NCI-H2029 treated with DMSO at 0.1 percent for 48 hours (cell line): ENCODE measurements at places on chromosomes 5 and 9.

DNA sequence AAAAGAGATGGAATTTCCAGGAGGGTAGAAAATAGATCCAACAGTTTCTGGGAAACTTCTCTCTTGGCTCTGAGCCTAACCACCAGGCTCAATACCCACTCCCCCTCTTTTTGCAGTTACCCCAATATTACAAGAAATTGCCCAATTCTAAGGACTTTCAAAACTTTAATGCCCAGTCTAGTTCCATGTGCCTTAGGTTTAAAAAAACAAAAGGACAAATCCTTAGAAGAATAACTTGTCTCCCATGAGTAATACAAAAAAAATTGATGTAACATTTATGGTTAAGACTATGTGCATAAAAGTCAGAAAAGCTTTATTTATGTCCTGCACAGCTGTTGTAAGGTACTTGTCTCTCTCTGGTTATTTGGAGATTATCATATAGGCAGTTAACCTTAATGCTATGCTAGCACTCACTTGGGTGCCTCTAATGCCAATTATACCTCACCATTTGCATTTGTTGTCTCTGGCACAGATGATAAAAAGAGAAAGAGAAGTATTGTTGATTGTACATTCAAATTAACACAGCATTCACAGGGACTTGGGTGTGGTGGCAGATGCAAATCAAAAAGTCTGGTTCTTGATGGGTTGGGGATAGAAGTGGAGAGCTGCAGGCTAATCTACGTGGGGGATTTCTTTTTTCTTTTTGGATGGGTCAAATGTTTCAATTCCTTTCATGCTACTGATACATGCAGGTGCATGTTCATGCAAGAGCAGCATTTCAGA lies 159.4 kb downstream of the PIK3R1 start:
- no peak for DNase-seq

GRCh38 chr9:135344523-135344901 lies 135.1 kb upstream of the PPP1R26 start:
- DNase-seq: no peak

DNA sequence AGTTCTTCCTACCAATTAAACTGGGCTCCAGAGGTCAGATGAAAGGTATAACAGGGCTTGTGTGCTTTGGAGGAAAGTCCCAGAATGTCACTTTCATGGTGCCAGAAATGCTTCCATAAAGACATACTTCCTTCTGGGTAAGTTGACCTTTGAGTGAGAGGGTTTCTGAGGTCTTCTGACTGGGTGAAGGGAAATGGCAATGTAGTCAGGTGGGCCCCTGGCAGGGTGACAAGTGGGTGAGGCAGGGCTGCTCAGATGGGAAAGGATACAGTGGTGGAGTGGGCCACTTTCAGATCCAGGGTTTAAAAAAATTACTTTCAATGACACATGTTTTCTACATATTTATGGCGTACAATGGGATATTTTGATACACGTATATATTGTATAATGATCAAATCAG lies 136.5 kb upstream of the PITX1 start:
- no peak for DNase-seq

DNA sequence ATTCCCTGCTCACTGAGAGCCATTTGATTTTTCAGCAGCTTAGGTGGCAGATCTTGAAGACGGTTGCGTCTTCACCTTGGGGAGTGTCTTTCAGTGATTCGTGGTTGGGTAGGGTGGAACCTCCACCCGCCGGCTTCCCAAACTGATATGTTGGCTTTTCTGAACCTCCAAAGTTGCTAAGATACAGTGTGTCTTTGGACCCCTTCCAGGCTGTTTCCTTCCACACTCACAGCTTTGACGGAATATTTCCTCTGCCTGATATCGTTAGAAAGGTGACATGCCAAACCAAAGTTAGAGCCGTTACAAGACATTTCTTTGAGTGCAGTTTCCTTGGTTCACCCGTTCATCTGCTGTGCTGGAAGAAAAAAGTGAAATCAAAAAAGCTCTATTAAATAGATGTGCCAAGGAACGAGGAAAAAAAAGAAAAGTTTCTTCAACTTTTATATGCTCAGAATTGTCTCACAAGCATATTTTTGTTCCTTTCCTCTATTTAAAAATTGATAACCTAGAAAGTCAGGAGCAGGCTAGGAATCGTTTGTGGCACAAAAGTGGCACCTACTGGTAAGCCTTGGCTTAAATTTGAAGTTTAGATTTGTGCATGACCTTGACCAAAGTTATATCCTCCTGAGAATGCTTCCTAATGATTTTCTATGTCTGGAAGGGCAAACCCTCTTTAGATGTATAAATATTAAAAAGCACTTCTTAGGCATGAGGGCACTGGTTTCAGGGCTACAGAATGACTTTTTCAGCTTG lies 270.7 kb upstream of the WWC1 start:
- DNase-seq: no peak

DNA sequence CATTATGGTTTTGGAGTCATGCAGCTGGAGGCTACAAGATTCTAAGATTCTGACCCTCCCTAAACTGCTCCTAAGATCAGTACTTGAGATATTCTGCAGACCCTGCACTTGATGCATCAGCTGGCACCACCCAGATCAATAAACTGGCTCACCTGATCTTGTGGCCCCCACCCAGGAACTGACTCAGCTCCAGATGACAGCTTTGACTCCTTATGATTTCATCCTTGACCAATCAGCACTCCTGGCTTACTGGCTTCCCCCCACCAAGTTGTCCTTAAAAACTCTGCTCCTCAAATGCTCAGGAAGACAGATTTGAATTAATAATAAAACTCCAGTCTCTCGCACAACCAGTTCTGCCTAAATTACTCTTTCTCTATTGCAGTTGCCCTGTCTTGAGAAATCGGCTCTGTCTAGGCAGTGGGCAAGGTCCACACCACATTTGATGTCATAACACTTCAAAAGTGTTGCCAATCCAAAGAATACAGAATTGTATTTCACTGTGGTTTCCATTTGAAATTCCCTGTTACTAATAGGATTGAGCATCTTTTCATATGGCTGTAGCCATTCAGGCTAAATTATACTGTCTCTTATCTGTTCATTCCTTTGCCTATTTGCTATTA lies 14.8 kb upstream of the SLC30A5 start:
- DNase-seq: no peak

- no peak for DNase-seq
Observed at GRCh38 chr5:56291079-56291643, 58.0 kb upstream of the ANKRD55 start.

GRCh38 chr5:158277276-158277675 lies 418.3 kb upstream of the CLINT1 start:
- DNase-seq: no peak

DNA sequence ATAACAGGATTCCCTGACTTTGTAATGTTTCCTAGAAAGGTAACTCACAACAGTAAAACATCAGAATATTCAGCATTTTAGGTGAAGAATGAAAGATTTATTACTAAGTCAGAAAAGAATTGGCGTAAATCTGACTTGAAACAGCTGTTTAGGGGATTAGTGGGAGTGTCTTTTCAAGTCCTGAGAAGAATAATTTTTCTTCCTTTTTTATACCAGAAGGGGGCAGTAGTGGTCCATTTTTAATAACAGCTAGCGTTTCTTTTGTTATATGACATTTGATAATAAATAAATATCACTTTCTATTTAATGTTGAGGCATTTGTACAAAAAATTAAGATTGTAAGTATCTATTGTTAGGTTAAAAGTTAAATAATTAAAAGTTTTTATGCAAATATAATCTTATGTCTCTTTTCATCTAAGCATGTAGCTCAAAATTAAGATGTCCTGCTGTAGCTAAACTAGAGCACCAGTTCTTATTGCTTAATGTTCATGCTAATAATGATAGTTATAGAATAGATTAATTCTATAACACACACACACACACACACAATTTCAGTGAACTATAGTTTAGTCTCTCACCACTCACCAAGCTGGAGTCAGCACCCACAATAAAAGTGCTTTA lies 258.7 kb upstream of the ARRDC3 start:
- peak; percentile 79 for DNase-seq

GRCh38 chr5:103804711-103805110 lies 242.1 kb upstream of the NUDT12 start:
- no peak for DNase-seq

- no peak for DNase-seq
Observed at GRCh38 chr9:136141682-136142413, 23.2 kb upstream of the TMEM250 start.

DNA sequence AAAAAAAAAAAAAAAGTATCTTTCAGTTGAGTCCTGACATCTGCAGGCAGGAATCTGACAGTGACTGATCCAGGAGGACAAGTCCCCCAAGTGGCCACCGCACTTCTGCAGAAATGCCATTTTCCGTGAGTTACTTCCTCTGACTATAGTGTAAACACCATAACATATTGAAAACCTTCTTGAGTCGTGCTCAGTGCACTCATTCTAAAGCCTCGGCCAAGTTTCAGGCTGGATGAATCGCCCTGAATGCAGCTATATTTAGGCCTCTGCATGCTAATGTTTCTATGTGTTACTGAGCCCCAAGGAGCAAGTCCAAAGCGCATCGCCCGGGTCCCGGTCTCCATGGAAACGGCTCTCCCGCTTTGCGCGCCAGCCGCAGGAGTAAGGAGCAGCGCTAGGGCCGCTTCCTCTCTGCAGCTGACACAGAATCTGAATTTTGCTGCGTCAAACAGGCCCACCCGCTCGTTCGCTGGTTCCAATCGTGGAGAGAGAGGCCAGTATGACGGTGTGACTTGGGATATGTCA lies 335.4 kb downstream of the MSX2 start:
- no peak for DNase-seq

DNA sequence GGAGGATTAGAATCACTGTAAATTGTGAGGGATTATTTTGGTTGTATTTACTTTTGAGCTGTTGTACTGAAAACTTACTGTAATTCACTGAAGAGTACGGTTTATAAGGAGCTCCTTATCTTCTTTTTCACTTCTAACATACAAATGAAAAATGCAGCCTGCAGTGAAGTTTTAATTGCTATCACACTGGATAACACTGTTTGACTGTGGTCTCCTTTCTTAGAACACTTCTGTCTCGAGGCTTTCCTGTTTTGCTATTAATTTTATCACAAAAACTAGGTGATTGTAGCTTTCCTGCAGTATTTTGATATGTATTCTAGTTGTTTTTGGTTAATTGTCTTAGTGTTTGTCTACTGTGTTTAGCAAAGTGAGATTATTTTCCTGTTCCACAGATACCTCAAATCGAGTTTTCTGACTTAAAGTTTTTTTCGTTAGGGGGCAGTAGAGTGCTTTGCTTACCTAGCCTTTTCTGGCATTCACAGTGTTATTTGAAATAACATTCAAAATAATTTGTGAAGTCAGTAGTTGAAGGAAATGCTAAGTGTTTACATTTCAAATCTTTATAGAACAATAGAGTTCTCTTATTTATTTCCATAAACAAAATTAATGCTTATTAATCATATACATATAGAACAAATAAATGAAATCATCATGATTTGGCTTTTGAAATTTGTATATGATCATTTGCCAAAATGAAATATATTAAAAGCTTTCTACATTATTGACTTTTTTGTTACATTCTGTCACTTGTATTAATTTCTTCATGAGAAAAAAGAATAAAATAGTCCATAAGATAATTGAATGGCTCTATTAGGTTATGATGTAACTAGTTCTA lies 52.9 kb downstream of the COMMD10 start:
- peak; percentile 44 for DNase-seq

GRCh38 chr5:134576386-134577021 lies 51.0 kb downstream of the JADE2 start:
- DNase-seq: no peak

DNA sequence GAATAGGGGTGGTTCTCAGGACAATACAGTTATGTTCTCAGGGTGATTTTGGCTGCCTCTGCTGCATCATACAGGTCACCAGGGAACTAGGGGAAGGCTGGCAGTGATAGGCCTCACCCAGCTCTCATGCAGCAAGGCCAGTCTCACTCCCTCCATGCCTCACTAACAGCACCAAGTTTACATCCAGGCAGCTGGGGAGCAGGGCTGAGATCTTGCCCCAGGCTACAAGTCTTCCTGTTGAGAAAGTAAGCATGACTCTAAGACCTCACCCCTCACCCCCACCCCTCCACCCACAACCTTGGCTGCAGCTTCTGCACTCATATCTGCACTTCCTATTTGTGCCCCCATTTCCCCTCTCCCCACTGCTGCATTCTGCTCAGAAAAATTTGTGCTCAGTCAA lies 481.2 kb downstream of the ACTL7B start:
- DNase-seq: no peak

- DNase-seq: no peak
Observed at GRCh38 chr5:53607886-53608285, 47.4 kb downstream of the NDUFS4 start.

DNA sequence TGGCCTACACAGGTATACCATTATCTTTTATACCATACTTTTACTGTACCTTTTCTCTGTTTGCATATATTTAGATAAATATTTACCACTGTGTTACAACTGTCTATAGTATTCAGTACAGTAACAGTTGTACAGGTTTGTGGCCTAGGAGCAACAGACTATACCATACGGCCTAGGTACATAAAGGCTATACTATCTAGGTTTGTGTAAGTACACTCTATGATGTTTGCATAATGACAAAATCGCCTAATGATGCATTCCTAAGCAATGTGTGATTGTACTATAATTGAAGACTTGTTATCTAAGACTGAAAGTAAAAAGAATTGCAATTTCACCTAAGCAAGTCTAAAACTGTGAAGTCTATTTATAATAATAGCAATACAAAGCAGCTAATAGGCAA lies 3.9 kb downstream of the C9orf72 start:
- DNase-seq: no peak

DNA sequence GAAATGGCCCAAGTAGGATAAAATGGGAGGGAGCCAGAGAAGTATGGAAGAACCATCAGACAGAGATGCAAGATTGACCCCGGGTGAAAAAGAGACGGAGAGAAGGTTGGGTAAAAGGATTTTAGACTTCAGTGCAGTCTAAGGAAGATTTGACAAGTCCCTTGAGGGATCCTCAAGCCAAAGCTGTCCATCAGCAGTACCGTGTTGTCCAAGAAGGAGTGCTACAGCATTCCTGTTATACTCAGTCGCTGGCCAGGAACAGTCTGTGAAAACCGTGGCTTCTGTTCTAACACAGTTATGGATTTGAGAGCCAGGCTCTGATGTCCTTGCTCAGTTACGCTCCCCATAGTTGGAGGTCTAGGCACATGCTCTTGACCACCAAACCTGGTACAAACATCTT lies 383.9 kb upstream of the DAB2 start:
- no peak for DNase-seq

- no peak for DNase-seq
Observed at GRCh38 chr5:59161221-59162105, 578.6 kb downstream of the RAB3C start.

- DNase-seq: no peak
Observed at GRCh38 chr9:108516391-108516790, 339.4 kb downstream of the ACTL7B start.

DNA sequence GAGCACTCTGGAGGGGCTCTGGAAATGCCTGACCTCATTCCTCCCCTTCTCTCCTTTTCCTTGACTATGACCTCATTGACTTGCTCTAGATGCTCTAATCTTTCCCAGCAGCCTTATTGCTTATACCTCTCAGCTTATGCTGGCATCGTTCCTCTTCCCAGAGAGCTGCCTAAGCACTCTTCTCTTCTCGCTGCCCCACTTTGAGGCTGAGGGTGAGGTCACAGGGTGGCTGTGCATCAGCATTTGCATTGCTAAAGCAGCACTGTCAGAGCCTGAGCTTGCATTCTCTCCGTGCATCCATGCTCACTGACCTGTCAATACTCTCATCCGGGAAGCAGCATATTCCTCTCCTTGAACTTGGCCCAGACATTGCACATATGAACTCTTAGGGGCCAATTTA lies 96.4 kb upstream of the NTRK2 start:
- DNase-seq: no peak
